Prostate gland (tissue), 2 donors: ENCODE measurements at places on chromosomes 6 and 20.

DNA sequence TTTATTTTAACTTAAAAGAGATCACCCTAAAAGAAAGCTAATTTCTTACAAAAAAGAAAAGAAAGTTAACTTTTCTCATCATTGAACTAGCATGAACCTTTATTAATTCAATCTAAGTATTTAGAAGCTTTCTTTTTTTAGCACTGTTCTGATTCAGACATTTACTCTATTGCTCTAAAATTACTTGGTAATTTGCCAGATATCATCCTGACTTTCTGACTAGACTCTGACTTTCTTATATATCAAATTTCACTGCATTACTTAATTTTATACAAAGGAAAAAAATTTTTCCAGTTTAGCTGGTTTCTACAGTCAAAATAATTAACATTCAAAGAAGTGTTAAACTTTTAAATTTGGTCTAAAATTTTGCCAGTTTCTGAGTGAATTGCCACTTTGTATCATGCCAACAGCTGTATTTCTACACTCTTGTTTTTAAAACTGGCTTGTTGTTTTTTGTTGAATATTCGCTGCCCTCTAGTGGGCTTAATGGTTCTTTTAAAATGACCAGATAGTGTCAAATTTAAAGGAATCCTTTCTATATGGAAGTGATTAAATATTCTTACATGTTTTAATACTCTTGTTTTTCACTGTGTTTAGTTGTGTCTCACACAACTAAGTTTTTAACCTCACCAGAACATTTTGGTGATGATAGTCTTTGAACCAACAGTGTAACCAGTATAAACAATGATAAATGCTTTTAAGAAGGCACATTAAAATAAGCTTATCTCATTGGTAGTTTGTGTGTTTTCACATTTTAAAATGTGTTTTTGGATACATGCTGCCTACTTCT is 102.0 kb downstream of the POPDC3 start:
- no peak for DNase-seq

DNA sequence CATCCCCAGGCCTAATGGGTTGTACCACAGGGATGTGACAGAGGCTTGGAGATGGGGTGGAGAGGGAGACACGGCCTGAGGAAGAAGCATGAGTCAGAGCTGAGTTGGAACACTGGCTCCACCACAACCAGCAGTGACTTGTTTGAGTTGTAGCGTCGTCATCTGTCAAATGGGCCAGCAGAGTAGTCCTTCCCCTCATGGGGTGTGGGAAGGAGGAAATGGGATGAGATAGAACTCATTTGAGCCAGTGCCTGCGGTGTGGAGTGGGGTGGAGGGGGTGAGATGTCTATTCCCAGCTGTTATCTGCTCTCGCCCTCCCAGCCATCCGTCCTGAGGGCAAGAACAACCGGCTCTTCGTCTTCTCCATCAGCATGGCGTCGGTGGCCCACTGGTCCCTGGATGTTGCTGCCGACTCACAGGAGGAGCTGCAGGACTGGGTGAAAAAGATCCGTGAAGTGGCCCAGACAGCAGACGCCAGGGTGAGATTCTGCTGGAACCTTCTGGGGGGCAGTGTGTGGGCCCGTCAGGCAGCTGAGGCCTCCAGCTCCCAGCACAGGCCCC is 32.5 kb downstream of the PLCG1 start:
- DNase-seq: no peak

DNA sequence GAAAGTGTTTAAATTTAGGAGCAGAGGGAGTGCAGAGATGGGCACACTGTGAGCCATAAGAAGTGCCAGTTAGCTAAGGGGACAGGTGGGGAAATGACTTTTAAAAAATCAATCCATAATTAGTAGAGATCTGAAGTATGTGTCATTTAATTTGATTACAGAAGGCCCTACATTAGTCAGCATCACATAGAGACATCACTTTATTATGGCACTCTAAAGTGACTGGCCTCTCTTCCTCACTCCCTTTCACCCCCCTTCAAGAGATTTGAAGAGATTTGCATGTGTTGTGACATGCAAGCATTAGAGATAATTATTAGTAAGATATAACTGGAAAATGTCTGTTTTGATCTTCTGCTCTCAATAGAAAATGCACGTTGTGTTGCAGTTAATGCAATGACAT is 86.7 kb downstream of the SLX4IP start:
- DNase-seq: no peak

DNA sequence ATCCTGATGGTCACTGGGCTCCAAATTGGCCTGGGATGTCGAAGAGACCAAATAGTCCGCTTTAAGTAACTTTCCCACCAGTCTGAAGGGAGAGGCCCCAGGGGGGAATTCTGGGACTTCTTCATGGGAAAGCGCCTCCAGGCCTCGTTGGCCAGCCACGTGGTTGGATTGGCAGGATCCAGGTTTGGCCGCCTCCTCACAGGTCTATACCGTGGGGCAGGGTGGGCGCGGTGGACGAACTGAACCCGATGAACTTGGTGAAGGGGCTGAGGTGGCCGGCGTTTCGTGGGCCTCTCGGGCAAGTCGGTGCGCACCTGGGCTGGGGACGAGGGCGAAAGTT is 297 bp downstream of the POM121L2 start:
- no peak for DNase-seq

- DNase-seq: no peak
Observed at GRCh38 chr6:107743311-107743710, 80.8 kb downstream of the SCML4 start.

- DNase-seq: no peak
Observed at GRCh38 chr6:166862978-166863530, 93.3 kb downstream of the RNASET2 start.

DNA sequence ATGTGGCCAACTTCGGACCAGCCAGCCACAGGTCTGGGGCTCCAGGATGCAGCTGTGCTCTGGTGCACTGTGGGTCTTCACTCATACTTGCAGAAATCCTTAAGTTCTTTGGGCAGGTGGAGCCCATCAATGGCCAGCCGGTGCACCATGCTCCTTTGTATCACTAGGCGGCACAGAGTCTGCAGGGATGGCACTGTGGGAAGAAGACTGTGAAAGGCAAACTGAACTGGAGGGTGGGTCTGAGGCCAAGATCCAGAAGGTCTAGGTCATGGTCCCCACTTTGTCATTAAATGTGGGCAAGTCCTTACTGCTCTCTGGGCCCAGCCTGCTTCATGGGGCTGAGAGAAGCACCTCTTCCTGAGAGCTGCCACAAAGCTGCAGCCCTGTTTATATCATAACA is 1.3 kb upstream of the SPATA25 start:
- no peak for DNase-seq

DNA sequence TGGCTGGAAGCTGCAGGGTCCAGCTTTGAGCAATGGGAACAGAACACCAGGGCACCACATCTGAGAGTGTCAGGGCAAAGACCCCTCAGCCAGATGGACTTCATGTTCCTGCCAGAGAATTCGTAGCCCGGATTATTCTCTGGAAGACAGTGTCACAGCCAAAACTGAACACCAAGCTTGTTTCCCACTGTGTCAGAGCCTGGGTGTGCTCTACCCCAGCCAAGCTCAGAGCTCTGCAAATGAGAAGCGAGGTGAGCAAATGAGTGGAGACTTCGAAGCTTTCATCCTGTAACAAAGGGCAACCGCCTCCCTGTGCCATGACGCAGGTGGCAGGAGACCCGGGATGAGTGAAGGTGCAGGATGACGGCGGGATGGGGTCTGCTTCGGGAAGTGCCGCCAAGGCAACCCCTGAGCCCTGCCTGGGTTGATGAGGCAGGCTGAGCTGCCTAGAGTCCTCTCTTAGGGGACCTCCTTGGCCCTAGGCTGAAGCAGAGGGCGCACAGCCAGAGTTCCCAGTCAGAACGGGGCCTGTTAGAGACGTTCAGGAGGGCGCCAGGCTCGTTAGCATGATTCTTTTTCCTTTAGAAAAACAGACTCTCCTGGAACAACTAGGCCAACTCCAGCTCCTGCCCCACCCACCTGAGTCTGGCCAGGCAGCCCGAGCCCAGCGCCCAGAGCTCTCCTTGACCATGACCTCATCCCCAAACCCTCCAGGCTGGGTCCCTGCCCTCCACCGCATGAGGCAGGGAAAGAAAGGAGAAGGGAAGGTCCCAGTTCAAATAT is 187.7 kb downstream of the SOD2 start:
- no peak for DNase-seq

GRCh38 chr6:72419966-72420365 is 201.9 kb upstream of the KCNQ5 start:
- no peak for DNase-seq

DNA sequence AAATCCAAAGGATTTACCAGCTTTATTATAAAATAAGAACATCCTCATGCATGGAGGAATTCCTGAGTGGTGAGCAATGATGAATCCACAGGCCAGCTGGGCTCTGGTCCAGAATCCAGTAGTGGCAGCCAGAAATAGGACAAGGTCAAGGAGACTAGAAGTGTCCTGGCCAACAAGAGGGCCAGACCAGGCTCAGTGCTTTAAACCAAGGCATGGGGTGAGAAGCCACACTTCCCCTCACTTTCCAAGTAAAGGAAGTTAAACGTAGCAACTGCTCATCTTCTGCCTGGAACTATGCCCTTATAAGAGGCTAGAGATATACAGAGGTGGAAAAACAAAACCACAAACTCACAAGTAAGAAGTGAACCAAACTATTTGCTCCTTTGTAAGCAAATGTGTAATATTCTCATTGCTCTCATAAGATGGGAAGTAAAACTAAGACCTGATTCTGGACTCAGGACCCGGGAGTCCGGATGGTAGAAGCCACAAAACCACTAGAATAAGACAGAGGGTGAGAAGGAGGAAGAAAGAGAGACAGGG is 253.2 kb downstream of the UST start:
- DNase-seq: no peak

GRCh38 chr20:23138226-23138625 is 52.1 kb upstream of the CD93 start:
- no peak for DNase-seq

GRCh38 chr6:143974089-143974488 is 34.0 kb downstream of the PLAGL1 start:
- DNase-seq: no peak

DNA sequence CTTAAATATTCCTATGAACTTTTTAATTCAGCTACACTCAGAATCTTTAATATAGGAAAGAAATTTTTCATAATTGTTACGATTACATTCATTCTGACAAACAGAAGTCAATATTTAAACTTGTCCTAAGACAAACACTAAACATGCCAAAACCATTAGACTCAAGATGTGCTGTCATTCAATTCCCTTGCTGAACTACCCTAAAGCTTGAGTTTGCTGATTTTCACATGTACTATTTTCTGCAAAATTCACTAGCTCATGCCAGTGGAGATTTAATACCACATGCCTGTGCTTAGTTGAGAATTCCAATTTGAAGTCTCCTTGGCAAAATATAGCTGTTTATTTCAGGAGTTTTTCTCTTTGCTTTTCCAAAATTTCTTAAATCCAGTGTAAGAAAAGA is 448.0 kb downstream of the COL12A1 start:
- no peak for DNase-seq

DNA sequence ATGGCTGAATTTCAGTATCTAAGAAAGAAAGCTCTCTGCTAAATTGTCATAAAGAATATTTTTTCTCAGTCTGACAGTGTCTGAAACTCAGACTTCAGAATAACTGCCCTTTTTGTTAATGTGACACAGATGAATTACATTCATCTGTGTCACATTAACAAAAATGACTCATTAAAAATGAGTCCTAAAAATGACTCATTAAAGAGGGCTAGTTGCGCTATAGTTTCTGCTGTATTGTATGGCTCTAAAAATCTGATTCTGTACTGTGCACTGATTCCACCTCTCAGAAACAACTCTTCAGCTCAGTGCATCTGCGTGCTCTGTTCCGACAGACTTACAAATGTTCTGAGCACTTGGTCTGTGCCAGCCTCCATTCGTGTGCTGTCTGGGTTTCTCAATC is 15.0 kb downstream of the RNF114 start:
- no peak for DNase-seq

- no peak for DNase-seq
Observed at GRCh38 chr6:39518221-39518620, 195.7 kb upstream of the KCNK16 start.

GRCh38 chr6:73713426-73714147 is 17.6 kb downstream of the CD109 start:
- no peak for DNase-seq

DNA sequence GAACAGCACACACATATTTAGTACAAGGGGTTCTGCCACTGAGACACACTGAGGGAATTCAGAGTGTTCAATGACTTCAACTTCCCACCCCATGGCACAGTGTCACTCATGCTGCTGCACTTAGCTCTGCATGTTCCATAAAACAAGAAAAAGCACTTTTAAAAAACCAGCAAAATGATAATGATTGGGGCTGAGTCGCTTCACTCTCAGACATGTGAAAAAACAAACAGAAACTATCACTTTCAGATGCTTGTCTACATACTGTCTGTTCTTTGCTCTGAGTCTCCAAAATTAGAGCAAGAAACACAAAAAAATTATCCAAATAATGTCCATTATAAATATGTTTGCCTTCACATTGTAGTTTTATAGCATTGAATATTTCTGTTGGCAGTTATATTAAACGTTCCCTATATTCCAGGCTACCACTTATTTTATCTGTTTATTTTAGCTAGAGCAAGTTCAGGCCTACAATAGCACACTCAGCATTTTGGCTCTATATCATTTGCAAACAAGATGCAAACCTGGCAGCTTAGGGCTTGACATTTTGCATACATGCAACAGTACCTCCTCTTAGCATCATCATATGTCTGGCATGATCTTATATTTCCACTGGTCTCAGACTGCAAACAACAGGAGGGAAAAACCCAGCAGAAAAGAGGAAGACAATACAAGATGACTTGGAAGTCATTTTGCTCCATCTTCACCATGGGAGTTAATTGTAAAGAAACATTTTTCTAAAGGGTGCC is 398.8 kb downstream of the HACE1 start:
- DNase-seq: no peak

GRCh38 chr20:56391596-56392131 is 351 bp downstream of the AURKA start:
- no peak for DNase-seq
